Breast epithelium (tissue), 4 donors: ENCODE measurements at places on chromosomes 1 and 21.
A peak's percentile ranks its signal among the peaks of the same experiment; 100 is the strongest.

DNA sequence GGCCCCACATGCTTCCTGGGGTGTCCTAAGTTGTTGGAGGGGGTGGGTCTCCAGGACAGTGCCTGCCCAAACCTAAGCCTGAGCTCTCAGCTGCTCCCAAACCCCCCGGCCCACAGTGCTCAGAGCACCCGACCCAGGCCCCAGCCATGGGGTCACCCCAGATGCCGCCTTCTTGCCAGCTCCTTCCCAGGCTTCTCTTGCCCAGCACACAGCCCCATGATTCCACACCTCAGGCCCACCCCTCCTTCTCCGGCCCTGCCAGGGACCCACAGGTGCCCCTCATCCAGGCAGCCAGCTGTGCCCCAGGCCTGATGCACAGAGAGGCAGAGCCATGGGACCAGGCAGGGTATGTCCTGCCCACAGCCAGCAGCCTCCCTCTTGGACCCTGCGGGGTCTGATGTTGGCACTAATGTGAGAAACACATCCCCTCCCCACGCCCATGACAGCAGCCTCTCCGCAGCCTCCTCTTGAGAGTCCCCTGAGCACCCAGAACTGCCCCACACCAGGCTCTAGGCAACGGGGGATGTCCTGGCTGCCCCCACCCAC is 4.9 kb downstream of the WNT9A start:
- peak; percentile 40 for DNase-seq

GRCh38 chr1:9589144-9589718 is 520 bp downstream of the TMEM201 start:
- no peak for DNase-seq

GRCh38 chr1:117981455-117982192 is 52.1 kb downstream of the WDR3 start:
- DNase-seq: no peak

GRCh38 chr1:231460614-231461013 is 38.5 kb upstream of the EGLN1 start:
- no peak for DNase-seq

GRCh38 chr1:169468982-169469381 is 16.8 kb downstream of the SLC19A2 start:
- DNase-seq: no peak

GRCh38 chr1:109084563-109085517 is 5.7 kb upstream of the TMEM167B start:
- DNase-seq: no peak

GRCh38 chr1:17348593-17349234 is 23.3 kb upstream of the PADI6 start:
- no peak for DNase-seq

DNA sequence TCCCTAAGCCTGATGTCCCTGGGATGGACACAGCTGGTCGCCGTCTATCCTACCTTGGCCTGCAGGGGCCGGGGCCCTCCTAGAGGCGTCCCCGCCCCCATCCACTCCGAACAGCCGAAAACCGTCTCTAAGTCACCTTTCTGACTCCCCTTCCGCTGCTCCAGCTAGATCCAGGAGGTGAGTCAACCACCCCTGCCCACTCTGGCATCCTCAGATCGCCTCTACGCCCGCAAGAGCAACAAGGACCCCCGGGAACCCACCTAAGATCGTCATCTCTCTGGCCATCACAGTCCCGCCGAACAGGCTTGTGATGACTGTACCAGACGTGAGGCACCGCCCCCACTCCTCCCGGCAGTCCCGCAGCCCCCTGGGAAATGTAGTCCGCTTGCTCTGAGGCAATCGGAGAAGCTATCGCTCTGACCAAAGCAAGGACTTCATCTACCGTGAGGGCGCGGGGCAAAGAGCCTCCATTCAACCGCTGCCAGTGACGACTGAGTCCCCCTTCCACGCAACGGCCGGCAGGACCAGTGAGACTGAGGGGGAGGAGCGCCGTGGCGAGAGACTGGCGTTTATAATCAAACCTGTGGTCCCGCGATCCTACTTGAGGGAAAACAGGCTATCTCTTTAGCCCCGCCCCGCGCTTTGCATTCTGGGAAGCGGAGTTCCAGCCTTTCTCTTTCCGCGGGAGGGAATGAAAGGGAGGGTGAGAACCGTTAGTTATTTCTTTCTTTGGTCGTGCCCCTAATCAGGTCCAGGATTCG is at the start of gene HSPA13:
Gene HSPA13, minus strand, starts transcription at position 312 of the 761 bp plus-strand sequence. Its CDS starts 27 bp downstream, at position 285.
- DNase-seq: peak; percentile 97

DNA sequence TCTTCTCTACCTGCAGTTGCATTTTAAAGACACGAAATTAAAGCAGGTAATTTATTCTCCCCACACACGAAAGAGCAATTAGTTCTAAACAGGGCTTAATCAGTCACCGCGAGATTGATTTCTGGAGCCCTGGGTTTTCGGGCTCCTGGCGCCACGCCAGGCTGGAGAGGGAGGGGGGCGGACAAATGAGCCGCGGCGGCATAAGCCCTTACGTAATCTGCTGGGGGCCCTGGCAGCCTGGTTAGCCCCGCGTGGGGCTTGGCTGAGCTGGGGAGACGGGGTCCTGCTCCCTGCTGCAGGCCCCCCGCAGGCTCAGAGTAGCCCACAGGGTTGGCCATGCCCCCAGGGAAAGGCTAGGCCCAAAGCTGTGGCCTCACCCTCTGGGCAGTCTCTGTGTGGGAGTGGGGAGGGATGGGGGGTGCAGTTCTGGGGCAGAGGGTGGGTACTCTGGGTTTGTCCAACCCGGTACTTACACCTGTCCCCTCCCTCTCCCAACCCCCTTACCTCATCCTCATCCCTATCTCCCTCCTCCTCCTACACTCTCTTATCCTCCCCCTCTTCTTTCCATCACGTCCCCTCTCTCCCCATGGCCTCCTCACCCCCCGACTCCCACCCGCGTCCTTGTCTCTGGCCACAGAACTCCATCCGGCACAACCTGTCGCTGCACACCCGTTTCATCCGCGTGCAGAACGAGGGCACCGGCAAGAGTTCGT is 19.9 kb downstream of the FOXO6 start:
- DNase-seq: no peak

DNA sequence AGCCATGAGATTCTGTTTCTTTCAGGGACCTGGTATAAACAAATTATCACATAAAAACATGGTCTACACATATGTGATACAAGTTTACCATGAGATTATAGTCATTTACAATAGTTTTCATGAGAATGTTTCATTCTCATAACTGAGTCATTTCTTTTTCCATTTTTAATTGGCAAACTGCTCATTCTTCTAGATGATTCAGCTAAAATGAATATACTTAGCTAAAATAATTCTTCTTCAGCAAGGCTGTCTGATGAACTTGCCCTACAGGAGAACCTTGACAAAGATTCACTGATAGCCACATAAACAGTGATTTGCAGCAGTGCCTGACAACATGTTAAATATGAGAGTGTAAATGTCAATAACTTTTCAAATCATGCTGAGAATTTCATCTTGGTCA is 253.2 kb downstream of the FMN2 start:
- no peak for DNase-seq

- DNase-seq: no peak
Observed at GRCh38 chr1:117561551-117561950, 44.3 kb upstream of the TENT5C start.

- DNase-seq: no peak
Observed at GRCh38 chr1:244730153-244730933, 77.4 kb downstream of the DESI2 start.

GRCh38 chr1:207860531-207860930 is 50.4 kb downstream of the CD34 start:
- DNase-seq: no peak
